ENCODE measurements at places on chromosomes 6 and 20. TPM values are rescaled to one million over a fixed set of nuclear protein-coding genes. Genes with fewer than 3 reads are reported as not detected.

The SLC22A2 gene
- total RNA-seq, result not detected

The BHLHE23 gene
- not detected for total RNA-seq

DNA sequence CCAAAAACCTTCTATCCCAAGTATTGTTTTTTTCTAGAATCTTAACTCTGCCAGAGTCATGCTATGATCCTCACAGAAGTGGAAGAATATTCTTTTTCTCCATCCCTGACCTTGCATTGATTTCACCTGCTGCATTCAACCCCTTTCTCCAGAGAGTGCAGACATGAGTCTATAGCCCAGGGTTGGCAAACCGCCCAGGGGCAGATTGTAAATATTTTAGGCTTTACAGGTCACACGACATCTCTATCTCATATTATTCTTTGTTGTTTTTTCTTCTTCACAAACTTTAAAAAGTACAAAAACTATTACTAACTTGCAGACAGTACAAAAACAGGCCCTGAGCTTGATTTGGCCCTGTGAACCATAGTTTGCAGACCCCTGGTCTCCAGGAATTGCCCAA is 112.1 kb upstream of the ASF1A start:
- H3K4me1 ChIP-seq, result peaks cover 7% of the 10 kb centered on the region
- H3K27ac ChIP-seq, result no peak overlapping the region
- no peaks in the 10 kb centered on the region for H3K27me3 ChIP-seq

DNA sequence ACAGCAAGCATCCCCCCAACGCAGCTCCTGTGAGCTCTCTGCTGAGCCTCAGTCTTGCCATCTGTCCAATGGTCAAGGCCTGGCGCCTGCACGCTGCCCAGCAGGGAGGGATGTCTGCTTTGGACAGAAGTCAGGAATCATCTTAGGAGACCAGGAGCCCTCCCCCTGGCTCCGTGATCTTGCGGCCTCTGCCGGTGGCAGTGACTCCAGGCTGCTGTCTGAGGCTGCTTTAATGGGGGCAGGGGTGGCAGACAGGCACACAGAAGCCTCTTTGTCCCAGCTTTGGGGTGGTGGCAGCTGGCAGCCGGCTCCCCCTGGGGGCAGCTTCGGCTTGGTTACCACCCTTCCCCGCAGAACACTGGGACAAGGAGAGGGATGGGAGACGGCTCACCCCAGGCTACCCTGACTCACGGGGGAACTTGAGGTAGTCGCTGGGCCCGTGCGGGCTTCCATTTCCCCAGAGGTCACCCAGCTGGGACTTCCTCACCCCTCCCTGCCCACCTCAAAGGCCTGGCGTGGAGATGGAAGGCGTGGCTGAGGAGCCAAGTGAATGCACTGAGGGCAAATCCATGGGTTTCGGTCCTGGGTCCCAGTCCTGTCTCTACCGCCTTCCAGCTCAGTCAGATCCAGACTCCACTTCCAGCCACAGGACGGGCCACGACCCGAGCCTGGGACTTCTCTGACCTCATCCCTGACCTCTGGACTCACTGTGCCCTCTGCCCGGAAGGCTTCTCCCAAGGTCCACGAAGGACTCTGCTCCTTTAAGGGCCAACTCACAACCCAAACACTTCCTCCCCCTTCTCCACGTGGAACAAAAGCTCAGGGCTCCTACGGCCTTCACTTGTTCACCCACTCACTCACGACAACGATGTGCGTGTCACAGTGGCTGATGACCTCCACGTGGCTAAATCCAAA is 14.8 kb downstream of the PEDS1 start:
- no peaks in the 10 kb centered on the region for H3K27me3 ChIP-seq
- peaks cover 55% of the 10 kb centered on the region for H3K4me1 ChIP-seq
- H3K27ac ChIP-seq, result peak overlapping the region; percentile 98
- H3K4me3 ChIP-seq, result no peak overlapping the region
- peaks cover 26% of the 10 kb centered on the region for H3K36me3 ChIP-seq

All from esophagus squamous epithelium (tissue), 5 donors.